ENCODE measurements at places on chromosomes 1 and 21.
A peak's percentile ranks its signal among the peaks of the same experiment; 100 is the strongest.

DNA sequence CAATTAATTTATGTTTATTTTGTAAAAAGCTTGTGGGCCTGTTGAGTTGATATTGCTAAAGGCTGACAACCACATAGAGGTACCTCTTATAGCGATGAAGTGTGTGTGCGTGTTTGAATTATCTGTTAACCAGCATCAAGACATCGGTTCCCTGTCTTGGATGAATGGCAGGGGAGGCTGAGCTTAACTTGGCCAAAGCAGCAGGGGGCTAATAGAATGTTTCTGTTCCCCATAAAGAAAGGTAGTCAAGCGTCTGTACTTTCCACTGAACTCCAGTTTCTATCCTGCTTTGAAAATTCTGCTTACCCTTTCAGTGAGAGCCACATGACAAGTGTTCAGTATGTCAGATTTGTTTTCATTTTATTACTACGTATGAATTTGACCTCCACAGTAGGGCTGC is 63.0 kb downstream of the ROR1 start:
- DNase-seq = no peak
- H3K4me3 ChIP-seq = no peak overlapping the region
- no peak overlapping the region for H3K27ac ChIP-seq
- H3K36me3 ChIP-seq = peaks cover under 1% of the 10 kb centered on the region
- no peaks in the 10 kb centered on the region for H3K27me3 ChIP-seq

DNA sequence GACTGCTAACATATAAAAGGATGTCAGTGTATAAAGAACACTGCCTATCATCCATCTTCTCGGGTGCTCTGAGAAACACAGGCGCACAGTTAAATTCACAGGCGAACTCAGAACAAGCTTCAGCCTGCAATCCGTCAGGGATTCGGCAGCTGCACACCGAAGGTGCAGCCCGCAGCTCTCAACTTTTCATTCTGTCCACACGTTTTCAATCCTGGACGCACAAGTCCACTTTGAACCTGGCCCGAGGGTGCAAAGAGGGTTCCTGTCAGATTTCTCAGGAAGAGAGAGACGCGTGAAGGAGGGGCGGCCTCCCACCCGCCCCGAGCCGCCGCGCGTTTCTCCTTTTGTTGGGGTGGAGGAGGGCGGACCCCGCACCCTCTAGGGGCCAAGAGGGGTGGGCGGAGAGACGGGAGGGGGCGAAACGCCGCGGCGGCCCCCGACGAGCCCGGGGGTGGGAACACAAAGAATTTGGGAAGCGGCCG is 724 bp downstream of the DOCK7 start:
- no peaks in the 10 kb centered on the region for H3K27me3 ChIP-seq
- peak overlapping the region; percentile 98 for H3K27ac ChIP-seq
- H3K4me1 ChIP-seq = peaks cover 48% of the 10 kb centered on the region
- DNase-seq = peak; percentile 21
- H3K4me3 ChIP-seq = peak overlapping the region; percentile 98

GRCh38 chr1:214071469-214071868 is 83.7 kb downstream of the PROX1 start:
- peaks cover 93% of the 10 kb centered on the region for H3K27me3 ChIP-seq
- H3K4me1 ChIP-seq = peaks cover 19% of the 10 kb centered on the region
- H3K36me3 ChIP-seq = no peaks in the 10 kb centered on the region

GRCh38 chr1:54268762-54269297 is 68.9 kb downstream of the MRPL37 start:
- H3K27me3 ChIP-seq = no peaks in the 10 kb centered on the region
- H3K4me1 ChIP-seq = peaks cover 33% of the 10 kb centered on the region
- no peaks in the 10 kb centered on the region for H3K36me3 ChIP-seq
- H3K4me3 ChIP-seq = no peak overlapping the region
- peak overlapping the region; percentile 59 for H3K27ac ChIP-seq

DNA sequence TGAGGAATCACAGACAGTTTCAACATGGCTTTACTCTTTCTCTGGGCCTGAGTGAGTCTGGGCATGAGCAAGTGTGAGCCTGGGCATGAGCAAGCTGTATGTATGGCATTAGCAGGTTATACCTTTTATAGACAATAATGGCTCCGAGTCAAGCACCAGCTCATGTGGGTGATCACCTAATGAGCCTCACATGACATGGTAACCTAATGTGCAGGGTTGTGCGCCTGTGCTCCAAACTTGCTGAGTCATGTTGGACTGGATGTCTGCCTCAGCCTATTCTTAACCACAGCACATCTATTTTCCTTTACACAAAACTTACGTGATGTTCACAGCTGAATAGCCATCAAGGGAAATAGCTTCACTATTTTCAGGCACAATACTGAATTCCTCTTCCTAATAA is 236.2 kb upstream of the NRIP1 start:
- H3K36me3 ChIP-seq = peaks cover 3% of the 10 kb centered on the region
- no peak overlapping the region for H3K27ac ChIP-seq
- DNase-seq = no peak

- no peak for DNase-seq
- peaks cover 8% of the 10 kb centered on the region for H3K36me3 ChIP-seq
- no peak overlapping the region for H3K27ac ChIP-seq
- peaks cover 11% of the 10 kb centered on the region for H3K4me1 ChIP-seq
These were observed 57.0 kb upstream of the RAVER2 start for GRCh38 chr1:64687725-64688327.

GRCh38 chr1:112255080-112255479 is 140.9 kb upstream of the CTTNBP2NL start:
- no peak overlapping the region for H3K27ac ChIP-seq
- no peak overlapping the region for H3K4me3 ChIP-seq
- no peak for DNase-seq

DNA sequence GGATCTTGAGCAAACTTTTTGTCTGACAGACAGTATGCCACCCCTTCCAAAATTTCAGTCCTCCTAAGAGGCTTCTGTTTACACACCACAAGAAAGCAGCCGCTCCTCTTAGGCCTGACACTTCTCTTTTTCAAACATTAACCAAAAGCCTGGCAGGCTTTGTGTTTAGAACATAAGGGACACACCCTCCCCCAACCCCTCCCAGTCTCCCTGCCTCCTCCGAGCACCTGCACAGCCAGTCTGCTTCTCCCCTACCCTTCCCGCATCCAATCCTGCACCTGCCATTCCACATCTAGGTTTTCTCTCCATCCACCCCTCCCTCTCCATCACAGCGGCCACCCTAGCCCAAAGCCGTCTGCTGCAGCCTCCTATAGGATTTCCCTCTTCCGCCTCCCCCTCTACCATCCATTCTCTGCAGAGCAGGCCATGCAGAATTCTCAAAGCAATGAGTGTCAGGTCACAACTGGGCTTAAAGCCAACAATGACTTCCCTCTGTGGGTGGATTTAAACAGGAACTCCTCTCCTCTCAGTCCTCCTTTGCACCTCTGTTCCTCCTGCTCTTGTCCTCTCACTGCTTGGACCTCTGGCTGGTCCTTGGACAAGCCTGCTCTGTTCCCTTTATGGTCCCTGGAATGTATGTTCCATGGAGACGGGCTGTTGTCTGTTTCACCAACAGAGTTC is 478.2 kb downstream of the NPHP4 start:
- H3K4me3 ChIP-seq = no peak overlapping the region
- H3K36me3 ChIP-seq = no peaks in the 10 kb centered on the region
- no peak for DNase-seq
- H3K27ac ChIP-seq = no peak overlapping the region
- H3K27me3 ChIP-seq = peaks cover 16% of the 10 kb centered on the region
- peaks cover 11% of the 10 kb centered on the region for H3K4me1 ChIP-seq

- no peak overlapping the region for H3K4me3 ChIP-seq
These were observed 64.7 kb downstream of the RGL1 start for GRCh38 chr1:183869664-183870063.

DNA sequence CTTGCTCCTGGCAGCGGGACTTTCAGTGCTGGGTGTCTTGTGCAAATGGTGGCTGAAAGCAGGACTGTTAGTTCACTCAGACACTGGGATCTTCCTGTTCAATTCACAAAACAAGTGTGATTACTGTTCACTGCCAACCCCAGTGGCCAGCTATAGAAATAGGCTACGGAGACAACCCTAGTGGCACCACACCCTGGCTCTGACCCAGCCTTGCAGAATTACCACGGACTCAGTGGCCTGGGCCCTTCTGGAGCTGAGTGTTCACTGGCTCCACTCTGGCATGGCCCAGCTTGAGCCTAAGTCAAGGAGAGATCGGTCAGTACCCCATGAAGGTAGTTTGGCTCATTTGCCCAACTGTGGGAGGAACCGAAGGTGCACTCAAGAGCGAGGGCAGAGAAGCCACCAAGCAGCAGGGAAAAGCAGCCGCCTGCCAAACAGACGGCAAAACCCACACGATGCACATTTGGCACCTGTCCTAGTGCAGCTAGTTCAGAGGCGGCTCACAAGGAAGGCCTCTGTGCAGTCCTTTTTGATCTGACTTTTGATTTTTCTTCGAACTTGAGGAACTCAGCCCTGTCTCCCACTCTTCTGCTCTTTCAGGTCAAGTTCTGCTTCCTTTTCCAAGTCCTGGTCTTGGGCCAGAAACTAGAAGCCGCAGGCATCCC is 5.9 kb downstream of the KIAA2013 start:
- H3K27me3 ChIP-seq = no peaks in the 10 kb centered on the region
- H3K27ac ChIP-seq = no peak overlapping the region
- H3K36me3 ChIP-seq = peaks cover 18% of the 10 kb centered on the region
- no peak overlapping the region for H3K4me3 ChIP-seq
- no peak for DNase-seq

DNA sequence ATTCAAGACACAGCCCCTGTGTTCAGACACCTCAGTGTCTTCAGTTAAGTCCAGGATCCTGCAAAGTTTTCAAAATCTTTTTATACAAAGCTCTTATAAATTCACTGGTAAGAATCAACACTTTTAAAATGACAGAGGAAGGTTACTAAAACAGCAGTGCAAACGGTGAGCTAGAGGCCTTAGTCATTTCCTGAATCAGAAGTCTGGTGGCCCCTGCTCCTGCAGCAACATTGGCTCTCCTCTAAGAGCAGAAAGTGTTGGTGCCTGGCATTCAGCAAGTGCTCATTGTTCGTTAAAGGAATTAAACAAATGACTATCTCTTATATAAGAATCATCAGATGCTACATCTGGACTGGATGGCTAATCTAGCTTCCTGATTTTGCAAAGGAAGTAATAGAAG is 282.9 kb downstream of the PTGER3 start:
- no peak for DNase-seq
- no peak overlapping the region for H3K4me3 ChIP-seq
- H3K27me3 ChIP-seq = peaks cover 5% of the 10 kb centered on the region
- no peaks in the 10 kb centered on the region for H3K4me1 ChIP-seq

- DNase-seq = peak; percentile 57
- no peaks in the 10 kb centered on the region for H3K4me1 ChIP-seq
- H3K27me3 ChIP-seq = no peaks in the 10 kb centered on the region
- no peak overlapping the region for H3K27ac ChIP-seq
These were observed 27.4 kb upstream of the COQ8A start for GRCh38 chr1:226912587-226913176.

GRCh38 chr1:151817353-151817730 is 12.1 kb upstream of the LINGO4 start:
- H3K36me3 ChIP-seq = no peaks in the 10 kb centered on the region
- H3K4me1 ChIP-seq = no peaks in the 10 kb centered on the region
- no peak overlapping the region for H3K27ac ChIP-seq
- DNase-seq = no peak

DNA sequence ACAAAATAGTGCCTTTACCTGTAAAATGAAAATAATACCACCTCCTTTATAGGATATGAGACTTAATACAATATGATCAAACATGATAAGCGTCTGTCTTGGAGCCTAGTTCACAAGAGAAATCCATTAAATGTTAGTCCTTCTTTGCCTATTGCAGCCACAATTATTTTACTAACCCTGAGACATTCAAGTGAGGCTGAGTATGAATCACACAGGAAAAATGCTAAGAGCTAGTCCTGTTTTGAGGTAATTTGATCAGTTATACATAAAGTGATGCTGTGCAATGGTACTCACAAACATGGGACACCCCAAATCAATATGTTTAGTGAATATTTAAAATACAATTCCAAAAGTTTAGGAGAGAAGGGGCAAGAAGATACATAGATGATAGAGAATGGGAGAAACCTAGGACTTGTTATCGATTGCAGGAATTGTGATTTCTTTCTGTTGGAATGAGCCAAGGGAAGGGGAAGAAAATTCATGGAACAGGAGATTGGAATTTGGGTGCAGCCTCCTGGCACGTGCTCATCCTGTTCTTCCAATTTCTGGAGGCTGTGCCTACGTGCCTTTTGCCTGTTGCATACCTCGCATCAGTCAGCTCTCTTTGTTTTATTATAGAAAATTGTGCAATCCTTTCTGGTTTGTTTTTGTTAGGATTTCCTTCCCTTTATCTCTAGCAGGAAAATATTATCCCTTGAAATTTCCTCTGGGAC is 39.9 kb upstream of the BACH1 start:
- no peak overlapping the region for H3K4me3 ChIP-seq
- H3K36me3 ChIP-seq = peaks cover 9% of the 10 kb centered on the region
- peak overlapping the region; percentile 80 for H3K27ac ChIP-seq
- no peak for DNase-seq

GRCh38 chr1:116878804-116879477 is 30.8 kb upstream of the PTGFRN start:
- H3K4me3 ChIP-seq = no peak overlapping the region
- H3K27ac ChIP-seq = no peak overlapping the region
- DNase-seq = peak; percentile 32
- no peaks in the 10 kb centered on the region for H3K36me3 ChIP-seq
- peaks cover 8% of the 10 kb centered on the region for H3K4me1 ChIP-seq

GRCh38 chr1:209516771-209517680 is 66.5 kb upstream of the CAMK1G start:
- no peak overlapping the region for H3K4me3 ChIP-seq
- peaks cover 33% of the 10 kb centered on the region for H3K27me3 ChIP-seq
- H3K4me1 ChIP-seq = peaks cover 5% of the 10 kb centered on the region
- H3K36me3 ChIP-seq = no peaks in the 10 kb centered on the region
- H3K27ac ChIP-seq = no peak overlapping the region
